ENCODE measurements at places on chromosomes 7 and 10.
A peak's percentile ranks its signal among the peaks of the same experiment; 100 is the strongest.

- no peak for DNase-seq
Measured at GRCh38 chr7:155763691-155764437, 48.4 kb downstream of the SHH start.

- no peak for DNase-seq
Measured at GRCh38 chr10:19702215-19702614, 114.0 kb upstream of the PLXDC2 start.

- DNase-seq = no peak
Measured at GRCh38 chr10:97483921-97484320, 14.3 kb downstream of the MMS19 start.

GRCh38 chr7:134926396-134926795 lies 59.9 kb upstream of the AGBL3 start:
- DNase-seq = no peak

- no peak for DNase-seq
Measured at GRCh38 chr10:101897633-101898032, 54.0 kb upstream of the KCNIP2 start.

DNA sequence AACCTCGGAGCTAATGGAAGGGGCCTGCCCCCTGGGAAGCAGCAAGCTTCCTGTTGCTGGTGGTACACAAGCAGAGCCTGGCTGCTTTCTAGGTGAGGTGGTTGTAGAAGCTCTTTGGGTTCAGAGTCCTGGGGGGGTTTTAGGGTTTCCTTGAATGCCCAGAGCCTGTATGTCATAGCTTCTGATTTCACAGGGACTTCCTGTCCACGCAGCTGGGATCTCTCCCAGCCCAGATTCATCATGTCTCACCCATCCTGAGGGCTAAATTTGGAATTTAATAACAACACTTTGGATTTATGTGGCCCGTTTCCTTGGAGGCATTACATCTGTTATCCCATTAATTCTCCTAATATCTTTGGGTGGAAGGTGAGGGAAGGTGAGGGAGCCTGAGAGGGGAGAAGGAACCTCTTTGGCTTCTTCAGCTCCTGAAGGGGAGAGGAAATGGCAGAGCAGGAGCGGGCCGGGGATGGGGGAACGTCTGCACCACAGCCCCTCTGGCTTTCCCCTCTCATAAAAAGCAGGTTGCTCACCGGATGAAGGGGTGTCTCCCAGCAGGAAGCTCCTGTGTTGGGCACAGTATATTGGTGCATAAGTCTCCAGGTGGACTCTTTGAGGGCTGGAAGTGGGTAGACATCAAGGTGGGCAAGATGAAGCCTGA lies 19.7 kb downstream of the RPS24 start:
- no peak for DNase-seq

GRCh38 chr7:69002416-69002815 lies 595.9 kb upstream of the AUTS2 start:
- no peak for DNase-seq

GRCh38 chr10:116995648-116996047 lies 9.3 kb downstream of the SHTN1 start:
- no peak for DNase-seq

GRCh38 chr7:1040790-1041189 lies 3.6 kb upstream of the GPR146 start:
- no peak for DNase-seq

DNA sequence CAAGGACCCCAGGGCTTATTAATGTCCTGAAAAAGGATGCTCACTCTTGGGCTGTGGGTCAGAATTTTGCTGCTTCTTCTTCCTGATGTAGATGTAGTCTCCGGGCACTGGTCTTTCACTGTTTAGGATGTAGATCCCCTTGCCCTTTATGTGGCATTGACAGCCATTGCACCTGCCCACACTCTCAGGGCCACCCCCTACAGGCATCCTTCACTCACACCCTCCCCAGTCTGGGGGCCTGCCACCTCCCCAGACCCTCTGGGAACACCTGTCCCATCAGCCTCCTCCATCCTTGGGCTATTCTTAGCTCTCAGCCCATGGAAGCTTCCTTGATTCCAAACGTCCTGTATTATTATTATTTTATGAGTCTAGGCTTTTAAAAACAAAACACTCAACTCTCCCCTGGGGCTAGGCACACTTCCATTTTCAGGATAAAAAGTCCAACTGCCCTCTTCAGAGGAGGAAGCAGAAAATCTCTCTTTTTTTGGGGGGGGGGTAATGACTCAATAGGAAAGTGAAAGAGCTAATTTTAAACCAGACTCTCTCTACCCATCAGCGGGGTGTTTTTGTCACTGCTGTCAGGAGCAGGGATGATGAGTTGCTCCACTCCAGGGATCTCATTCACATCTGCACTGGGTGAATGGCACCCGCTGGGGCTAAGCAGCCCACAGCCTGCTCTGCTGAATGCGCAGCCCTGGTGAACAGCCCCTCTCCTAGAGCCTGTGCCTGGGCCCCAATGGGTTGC lies 11.5 kb upstream of the KLRG2 start:
- peak; percentile 61 for DNase-seq

DNA sequence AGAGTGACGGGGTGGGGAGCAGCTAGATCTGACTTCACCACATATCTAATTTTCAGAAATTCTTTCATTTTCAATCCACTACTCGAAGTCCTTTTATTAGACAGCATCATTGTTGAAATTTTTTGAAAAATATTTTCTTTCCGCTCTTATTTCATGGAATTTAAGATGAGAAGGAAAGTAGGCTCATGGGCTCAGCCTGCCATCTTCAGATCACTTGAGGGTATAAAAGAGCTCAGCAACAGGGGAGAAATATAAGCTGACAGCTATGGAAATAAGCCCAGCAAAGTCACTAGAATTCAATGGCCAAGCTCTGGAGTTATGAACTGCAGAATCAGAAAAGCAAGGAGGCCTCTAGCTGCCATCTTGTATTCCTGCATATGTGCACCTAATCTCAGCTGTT lies 389.1 kb downstream of the XPNPEP1 start:
- DNase-seq = no peak

- DNase-seq = no peak
Measured at GRCh38 chr7:17903337-17903736, 37.0 kb downstream of the SNX13 start.

DNA sequence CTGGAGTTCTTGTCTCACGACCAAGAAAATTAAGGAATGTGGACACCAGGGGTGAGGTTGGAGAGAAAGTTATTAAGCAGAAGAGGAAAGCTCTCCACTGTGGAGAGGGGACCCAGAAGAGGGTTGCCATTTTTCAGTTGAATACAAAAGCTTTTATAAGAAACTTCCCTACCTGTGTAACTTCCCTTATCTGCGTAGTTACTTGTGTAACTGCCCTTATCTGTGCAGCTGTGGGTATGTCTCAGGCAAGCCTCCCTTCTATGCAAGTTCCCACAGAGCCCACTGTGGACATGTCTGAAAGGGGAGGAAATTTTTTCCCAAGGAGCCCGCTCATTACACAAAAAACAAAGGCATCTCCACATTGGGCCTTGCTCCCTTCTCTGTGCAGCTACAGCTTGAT lies 94.9 kb downstream of the SVOPL start:
- DNase-seq = no peak

DNA sequence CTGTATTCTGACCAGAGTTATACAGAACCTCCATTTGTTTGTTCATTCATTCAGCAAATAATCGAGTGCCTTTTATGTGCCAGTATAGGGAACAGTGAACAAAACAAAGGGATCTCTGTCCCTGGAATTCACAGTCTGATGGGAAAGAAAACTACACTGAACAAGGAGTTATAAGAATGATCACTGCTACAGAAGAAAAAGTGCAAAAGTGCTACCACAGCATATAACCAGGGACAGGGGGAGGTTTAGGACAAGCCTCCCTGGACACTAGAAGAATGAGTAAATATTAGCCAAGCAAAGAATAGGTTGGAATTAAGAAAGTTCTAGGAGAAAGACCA lies 4.2 kb downstream of the CLDN12 start:
- DNase-seq = no peak

- DNase-seq = no peak
Measured at GRCh38 chr10:122417667-122418066, 36.8 kb upstream of the ARMS2 start.

GRCh38 chr10:125160856-125161706 lies 718 bp upstream of the CTBP2 start:
- DNase-seq = no peak

- DNase-seq = no peak
Measured at GRCh38 chr10:130421909-130422308, 285.7 kb downstream of the GLRX3 start.

GRCh38 chr7:8831376-8831775 lies 398.0 kb downstream of the NXPH1 start:
- DNase-seq = no peak

- no peak for DNase-seq
Measured at GRCh38 chr10:28922127-28922526, 244.8 kb downstream of the BAMBI start.

DNA sequence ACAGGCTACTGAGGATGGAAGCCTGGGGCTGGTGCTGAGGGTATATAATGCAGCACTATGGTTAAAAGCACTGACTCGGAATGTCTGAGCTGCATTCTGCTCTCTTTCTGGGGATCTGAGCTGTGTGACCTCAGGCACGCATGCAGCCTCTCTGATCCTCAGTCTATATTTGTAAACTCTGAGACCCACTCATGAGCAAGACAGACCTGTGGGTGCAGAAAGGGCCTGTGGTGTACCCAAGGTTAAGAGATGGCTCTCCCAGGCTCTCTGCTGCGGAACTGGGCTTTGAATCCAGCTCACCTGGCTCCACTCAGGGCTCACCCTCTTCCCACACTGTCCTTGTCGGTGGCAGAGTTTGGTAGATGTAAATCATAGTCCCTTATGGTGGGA lies 89.9 kb downstream of the CHST15 start:
- no peak for DNase-seq

DNA sequence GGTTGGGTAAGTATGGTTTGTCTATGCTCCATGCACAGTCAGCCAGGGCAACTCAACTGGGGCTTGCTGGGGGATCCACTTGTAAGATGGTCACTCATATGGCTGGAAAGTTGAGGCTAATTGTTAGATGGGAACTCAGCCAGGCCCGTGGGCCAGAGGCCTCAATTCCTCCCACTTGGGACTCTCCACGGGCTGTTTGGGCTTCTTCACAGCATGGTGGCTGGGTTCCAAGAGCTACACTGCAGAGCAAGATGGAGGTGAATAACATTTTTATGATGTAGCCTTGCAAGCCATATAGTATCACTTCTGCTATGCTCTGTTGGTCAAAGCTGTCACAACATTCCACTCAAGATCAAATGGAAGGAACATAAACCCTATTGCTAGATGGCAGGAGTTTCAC lies 39.2 kb downstream of the ELMO1 start:
- DNase-seq = no peak

DNA sequence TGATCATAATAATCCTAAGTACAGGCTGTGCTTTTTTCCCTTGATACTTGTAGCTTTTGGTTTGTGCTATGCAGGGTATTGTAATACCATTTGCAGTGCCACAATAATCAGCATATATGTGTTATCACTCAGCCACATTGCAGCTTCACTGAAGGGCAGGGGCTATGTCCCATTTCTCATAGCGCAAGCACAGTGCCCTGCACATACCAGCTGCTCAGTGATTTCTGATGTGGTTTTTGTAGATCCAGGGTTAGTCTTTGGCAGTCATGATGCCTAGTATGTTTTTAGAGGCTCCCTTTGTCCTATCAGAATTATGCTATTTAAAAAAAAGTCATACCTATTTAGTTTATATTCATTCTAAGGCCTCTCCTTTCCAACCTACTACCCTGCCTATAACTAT lies 25.8 kb downstream of the MET start:
- DNase-seq = no peak

- no peak for DNase-seq
Measured at GRCh38 chr10:69760072-69760471, 41.6 kb upstream of the COL13A1 start.

GRCh38 chr10:130220251-130221185 lies 84.3 kb downstream of the GLRX3 start:
- DNase-seq = no peak

DNA sequence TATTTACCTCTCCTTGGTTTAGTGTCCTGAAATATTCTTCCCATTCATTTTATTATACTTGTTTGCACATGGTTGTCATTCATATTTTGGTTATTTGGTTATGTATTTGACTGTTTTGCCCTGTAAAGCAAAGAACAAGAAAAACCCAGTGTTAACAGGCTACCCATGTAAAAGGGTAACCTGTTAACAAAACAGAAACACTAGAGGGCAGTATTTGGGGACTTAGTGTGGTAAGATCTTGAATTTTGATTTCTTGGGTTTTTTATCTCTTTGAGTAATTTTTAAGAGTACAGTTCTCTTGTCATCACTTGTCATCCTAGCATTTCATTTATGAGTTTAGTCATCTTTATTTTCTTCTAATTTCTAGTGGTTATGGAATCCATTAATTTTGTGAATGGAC lies 51.3 kb downstream of the POLL start:
- peak; percentile 55 for DNase-seq

DNA sequence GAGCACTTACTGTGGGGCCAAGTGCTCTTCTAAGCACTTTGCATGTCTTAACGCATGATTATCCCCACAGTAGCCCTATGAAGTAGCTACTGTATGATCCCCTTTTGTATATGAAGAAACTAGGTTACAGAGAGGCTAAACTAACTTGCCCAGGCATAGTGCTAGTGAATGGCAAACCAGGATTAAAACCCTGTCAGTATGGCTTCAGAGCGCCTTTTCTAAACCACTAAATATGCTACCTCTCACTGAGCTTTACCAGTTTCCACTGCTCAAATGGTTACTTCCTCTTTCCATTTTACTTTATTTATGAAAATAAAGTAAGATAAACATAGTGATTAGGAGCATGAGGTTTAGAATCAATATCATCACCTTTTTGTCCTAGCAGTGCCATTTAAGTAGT lies 73.6 kb downstream of the PODXL start:
- no peak for DNase-seq

DNA sequence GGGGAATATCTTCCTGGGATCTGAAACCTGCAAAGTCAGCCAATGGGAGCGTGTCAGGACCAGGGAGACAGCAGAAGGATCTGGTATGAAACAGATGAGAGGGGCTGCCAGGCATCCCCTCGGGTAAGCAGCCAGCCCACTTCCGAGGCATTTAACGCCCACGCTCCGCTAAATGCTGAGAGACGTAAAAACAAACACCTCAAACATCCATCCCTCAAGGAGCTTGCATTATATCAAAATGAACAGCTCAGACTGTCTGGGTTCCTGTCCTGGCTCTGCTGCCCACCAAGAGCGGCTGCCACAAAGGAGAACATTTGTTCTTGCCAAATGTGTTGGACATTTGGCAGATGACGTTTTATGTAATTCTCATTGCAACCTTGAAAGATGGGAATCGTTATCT lies 7.0 kb upstream of the SERPINE1 start:
- DNase-seq = no peak

DNA sequence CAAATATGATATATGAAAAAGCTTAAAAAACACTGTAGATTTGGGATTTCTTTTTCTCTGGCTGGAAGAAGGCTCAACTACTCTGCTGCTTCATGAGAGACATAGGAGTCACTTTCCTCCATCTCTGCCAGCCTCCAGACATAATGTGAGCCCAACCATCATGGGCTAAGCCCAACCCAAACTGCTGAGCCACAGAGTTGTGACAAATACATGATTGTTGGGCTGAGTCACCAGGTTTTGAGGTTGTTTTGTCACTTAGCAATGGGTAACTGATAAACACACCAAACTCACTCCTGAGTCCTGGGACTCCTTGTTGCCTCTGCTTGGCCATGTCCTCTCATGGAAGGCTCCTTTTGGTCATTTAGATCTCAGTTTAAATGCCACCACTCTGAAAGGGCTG lies 381.8 kb upstream of the FZD8 start:
- no peak for DNase-seq

All from MM.1S (cell line).